NCI-H1092 (cell line): ENCODE measurements at places on chromosomes 2 and 18.

GRCh38 chr2:111167076-111167862 lies 46.6 kb downstream of the BCL2L11 start:
- DNase-seq, result no peak

DNA sequence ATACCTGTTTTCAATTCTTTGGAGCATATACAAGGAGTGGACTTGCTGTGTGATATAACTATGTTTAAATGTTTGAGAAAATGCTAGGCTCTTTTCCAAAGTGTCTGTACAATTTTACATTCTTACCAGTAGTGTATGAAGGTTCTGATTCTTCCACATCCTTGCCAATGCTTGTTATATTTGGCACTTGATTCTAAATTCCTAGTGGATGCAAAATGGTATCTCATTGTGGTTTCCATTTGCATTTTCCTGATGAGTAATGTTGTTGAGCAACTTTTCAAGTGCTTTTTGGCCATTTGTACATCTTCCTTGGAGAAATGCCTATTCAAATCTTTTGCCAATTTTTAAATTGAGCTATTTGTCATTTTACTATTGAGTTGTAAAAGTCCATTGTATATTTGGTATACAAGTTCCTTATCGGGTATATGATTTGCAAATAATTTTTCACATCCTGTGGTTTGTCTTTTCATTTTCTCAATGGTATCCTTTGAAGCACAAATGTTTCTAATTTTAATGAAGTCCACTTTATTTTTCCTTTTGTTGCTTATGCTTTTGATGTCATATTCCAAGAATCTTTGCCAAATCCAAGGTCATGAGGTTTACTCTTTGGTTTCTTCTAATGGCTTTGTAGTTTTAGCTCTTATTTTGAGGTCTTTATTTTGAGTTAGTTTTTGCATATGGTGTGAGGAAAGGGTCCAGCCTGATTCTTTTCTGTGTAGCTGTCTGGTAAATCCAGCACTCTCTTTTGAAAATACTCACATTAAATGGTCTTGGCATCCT lies 33.2 kb upstream of the CWC22 start:
- no peak for DNase-seq

- DNase-seq, result no peak
Measured at GRCh38 chr2:219327719-219328118, 4.8 kb downstream of the RESP18 start.

- no peak for DNase-seq
Measured at GRCh38 chr2:207459990-207460757, 69.6 kb upstream of the CREB1 start.

GRCh38 chr18:45275367-45276113 lies 339.7 kb upstream of the SLC14A2 start:
- no peak for DNase-seq

GRCh38 chr2:176584333-176584732 lies 315.1 kb downstream of the MTX2 start:
- DNase-seq, result no peak

- no peak for DNase-seq
Measured at GRCh38 chr2:168766600-168766999, 35.8 kb upstream of the NOSTRIN start.

DNA sequence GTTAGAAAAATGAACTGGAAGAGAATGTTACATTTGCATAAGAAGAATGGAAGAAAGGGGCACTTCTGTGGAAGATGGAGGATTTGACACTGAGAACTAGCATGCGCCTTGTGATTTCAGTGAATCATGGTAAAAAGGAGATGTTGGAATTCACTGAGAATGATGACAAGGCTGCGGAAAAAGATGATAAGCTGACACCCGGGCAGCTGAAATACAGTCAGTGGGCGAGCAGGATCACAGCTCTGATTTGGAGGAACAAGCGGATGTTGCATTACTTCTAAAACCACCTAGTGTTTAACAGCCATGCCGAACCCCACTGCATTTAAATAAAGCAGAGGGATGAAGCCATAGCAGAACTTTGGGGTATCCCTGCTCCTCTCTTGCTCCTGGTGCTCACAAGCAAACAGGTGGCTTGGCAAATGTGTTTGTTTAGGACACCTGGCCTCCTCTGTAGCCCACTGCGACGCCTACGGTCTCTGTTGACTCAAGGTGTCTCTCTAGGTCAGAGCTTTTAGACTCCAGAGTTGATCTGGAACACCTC lies 134.9 kb downstream of the NDUFA10 start:
- DNase-seq, result no peak

DNA sequence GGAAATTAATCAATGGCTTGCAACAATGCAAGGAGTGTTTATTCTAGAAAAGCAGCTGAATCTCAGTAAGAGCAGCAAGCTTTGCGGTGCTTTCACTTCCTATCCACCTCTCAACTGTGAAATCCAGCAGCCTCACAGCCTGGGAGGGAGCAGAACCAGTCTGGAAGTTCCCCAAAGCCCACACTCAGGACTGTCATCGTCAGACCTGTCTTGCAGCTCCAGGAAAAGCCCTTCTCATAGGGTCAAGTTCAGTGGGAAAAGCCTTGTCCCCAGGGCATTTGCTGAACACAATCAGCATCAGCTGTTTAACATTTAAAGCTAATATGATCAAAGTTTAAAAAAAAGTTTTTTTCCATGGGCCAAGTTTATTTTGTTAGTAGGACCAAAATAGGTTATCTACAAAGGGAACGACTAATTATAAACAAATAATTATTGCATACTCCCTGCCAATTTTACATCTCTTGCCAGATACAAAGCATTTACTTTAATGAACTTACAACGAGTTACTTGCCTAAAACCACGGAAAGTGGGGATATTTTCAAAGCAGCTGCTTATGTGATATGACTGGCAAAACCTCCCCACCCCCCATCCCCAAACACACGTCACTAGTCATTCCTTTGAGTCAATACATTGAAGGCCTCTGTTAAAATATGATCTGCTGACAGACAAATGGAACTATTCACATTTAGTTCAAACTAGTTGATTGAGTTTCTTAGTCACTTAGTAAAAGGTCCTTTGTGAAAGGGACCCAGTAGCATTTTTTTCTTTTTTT lies 36.8 kb downstream of the PARD6G start:
- DNase-seq, result no peak

DNA sequence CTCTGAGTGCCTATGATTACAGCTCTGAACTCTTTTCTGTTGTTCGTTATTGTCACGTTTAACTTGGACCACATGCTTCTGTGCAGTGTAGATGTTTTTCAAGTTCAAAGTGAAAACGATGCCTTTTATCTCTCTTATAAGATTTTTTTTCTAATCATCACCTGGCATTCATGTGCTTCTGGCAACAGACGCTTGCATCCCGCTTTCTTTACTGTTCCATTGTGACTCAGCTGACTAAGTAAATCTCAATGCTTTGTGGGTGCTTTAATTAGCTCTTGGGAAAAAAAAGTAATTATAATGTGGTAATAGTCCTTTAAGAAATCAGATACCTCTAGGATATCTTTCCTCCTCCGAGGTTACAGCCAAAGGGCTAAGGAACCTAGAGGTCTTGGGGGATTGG lies 31.2 kb upstream of the RMP24 start:
- no peak for DNase-seq

GRCh38 chr2:30436859-30437435 lies 10.1 kb upstream of the LCLAT1 start:
- DNase-seq, result no peak

DNA sequence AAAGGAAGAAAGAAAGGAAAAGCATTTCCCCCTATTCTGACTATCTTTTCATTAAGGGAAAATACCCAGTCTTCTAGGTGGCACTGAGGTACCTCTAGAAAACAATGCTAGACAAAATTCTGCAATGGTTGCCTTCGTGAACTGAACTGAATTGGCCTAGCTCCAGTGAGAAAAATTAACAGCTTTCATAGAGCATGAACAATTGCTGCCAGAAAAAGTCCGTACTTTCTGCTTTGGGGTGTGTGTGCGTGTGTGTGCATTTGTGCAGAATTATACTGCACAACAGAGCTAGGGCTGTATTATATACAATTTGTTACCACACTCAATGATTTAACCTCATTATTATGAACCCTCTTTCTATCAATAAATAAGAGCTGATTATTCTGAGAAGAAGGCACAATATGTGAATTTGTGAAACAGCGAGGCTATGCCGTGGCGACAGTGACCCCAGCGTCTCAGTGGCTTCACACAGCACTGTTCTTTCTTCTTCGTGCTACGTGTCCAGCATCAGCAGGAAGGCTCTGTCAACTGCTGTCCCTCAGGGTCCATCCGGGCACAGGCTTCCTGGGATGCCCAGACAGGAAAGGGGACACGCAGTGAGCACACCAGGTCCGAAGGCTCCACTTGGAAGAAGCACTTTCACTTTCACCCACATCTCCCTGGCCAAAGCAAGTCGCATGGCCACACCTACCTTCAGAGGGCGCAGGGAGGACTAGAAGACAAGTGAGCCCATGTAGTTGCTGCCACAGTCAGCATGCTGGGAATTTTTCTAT lies 47.5 kb downstream of the PTGR3 start:
- DNase-seq, result peak; percentile 23

GRCh38 chr2:104864280-104865095 lies 10.6 kb downstream of the POU3F3 start:
- DNase-seq, result no peak

DNA sequence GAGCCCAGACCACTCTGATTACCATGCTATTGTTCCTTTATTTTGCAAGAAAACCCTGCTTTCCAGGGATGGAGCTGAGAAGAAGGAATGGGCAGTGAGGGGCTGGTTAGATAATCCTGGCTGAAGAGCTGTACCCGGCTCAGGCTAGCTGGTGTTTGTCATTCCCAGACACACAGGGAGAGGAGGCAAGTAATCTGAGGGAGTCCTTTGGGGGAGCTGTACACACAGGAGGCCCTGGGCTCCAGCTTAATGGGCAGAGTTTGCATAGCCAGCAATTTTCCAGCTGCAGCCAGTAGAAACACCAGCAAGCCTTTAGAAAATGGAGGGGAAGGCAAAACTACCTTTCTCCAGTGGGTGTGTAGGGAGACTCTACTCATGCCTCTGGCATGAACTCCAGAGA lies 259.3 kb downstream of the SOX11 start:
- no peak for DNase-seq

GRCh38 chr2:205402011-205402410 lies 280.3 kb upstream of the NRP2 start:
- DNase-seq, result no peak

DNA sequence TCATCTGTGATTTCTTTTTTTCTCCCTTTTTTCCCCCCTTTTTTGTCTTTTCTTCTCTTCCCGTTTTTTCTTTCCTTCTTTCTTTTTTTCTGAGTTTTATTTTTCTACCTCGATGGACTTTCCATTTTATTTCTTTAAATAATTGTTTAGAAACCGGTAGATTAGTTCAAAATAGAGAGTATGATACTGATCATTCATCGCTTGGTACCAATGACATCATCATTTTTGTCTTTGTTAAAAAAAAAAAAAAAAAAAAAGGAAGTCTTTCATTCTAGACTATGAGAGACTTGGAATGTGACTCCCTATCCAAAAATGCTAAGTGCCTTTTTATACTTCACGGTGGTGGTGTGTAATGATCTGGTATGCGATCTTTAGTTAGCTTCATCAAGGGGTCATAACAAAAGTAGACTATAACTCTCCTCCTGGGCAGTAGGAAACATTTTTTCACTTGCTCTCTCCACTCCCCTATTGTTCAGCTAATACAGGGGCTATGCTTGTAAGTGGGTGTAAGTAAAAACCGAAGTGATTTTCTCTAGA lies 1517.5 kb upstream of the ZEB2 start:
- DNase-seq, result no peak

DNA sequence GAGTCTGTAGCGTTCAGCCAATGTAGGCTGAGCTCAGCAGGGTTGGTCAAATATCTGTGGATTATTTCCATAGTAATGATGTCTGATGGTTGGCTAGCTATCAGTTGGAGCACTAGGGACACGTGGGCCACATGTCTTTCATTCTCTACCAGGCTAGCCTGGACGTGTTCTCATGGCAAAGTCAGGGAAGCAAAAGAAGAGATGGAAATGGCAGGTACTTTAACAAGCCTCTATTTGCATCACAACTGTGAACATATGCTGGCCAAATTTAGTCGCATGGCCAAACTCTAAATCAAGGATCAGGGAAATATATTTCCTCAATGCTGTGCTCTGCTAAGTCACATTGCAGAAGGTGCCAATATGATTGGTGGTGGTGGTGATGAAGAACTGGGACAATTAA lies 371.6 kb upstream of the CHST9 start:
- no peak for DNase-seq

DNA sequence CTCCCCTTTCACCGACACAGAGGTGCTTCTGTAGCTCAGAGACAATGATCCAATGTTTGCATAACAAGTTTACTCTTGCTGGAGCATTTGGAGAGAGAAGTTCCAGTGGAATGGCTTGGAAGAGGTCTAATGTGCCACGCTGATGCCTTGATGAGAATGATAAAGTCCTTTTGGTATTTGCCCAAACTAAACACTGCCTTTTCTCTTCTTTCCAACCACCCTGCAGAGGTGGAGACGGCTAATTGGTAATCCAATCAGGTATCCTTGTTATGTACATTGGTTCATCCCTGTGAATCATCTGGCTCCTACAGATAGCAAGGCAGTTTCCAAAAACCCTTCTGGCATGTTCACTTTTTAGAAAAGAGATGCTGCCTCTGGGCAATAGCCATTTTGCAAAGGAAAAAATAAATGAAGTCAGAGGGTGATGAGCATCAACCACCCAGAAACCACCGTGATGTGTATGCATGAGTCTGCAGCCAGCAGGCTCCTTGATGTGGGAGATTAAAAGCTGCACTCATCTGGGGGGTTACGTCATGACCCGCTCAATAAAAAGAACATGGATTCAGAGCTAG lies 40.6 kb downstream of the KIAA2012 start:
- DNase-seq, result no peak
